ENCODE measurements at places on chromosomes 3 and 15.

DNA sequence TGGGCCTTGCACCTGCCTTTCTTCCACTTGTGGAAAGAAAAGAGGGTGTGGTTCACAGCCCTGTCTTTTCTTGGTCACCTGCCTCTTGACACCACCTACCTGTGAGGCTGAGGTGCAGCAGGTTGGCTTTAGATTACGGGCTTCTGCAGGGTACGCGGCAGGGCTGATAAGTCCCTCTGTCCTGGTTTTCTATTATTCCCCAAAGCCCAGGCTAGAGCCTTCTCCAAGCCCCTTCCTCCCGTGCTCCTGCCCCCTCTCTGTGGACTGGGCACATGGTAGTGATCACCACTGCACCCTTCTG, 44.8 kb upstream of the HACD2 start:
- DNase-seq: no peak

- DNase-seq: no peak
These were observed 26.8 kb upstream of the PPP4R2 start for GRCh38 chr3:72969766-72970165.

DNA sequence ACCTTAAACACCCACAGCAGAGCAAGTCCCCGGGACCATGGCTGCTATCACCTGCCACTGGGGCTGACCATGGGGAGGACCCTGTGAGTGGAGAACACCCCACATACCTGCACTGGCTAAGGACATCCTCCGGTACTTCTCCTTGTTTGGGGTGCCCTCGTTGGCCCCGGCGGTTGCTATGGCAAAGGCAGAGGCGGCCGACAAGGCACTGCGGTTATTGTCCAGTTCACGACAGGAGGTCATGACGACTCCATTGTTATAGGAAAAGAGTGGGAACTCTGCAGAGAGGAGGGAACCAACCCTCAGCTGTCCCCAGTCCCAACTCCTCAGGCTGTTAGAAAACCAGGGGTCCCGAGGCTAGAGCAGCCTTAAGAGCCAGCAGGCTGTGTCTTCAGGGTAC, 54.8 kb upstream of the CTSH start:
- no peak for DNase-seq

DNA sequence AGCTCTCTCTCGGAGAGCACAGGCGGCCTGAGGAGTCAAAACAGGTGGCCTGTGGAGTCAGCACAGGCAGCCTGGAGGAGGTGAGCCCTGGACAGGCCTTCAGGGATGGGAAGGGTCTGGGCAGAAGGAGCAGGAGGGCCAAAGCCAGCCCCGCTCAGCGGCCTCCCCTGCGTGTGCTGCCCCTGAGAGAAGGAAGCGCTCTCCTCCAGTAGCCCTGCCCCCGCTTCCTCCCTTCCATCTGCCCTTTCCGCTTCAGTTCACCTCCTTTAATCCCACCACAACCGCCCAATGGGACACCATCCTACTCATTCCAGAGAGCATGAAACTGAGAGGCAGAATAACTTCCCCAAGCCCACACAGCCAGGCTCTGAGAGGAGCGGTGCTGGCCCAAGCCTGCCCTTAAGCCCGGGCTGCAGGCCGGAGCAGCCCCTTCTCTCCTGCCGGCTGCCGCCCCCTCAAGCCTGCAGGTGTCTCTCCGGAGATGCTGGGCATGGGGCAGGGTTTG, 3.2 kb upstream of the NR2E3 start:
- no peak for DNase-seq

DNA sequence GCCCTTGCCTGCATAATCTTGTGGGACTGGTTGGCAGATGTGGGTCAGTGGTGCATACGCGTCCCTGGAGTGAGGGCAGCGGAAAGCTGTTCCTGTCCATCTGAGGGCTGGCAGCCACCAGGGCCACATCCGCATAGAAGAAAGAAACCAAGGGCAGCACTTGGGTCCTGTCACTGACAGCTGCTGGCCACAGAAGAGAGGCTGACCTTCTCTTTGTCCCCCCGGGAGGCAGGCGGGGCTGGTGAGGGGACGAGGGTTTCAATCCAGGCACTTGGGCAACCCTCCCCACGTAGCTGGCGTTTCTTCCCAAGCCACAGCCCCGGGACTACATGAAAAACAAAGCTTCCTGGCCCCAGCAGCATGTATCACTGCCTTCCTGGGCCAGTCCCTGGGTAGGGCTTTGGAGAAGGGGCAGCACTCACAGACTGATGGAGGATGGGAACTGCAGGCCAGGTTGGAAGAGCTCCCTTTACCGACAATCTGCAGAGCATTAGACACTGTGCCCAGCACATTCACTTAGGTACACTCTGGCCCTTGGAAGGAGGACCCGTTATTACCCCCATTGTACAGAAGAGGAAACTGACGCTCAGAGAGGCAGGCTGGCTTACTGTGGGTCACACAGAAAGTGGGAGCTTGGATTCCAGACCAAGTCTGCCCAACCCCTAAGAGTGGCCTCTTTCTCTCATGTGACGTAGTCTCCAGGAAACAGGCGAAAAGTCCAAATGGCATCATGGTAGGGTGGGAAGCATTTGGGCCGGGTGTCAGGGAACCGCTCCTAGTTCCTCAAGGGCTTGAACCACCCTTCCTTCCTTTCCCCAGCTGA, 78.8 kb upstream of the SLC6A6 start:
- DNase-seq: no peak

DNA sequence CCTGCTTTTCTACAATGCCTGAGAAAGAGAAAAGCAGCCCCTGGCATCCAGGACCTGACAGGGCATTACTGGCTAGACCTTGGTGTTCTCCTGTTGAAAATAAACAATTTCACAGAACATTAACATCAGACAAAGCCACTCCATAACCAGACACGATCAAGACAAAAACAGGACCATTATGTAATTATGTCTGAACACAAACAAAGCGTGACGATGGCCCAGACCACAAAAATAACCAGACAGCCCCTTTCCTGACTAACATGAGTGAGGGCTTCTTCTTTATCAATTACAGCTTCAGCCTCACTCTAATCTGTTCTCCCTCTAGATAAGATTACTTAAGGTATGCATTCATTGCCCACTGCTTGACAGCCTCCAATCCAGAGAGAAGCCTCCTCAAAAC, 172.7 kb upstream of the LMCD1 start:
- no peak for DNase-seq

DNA sequence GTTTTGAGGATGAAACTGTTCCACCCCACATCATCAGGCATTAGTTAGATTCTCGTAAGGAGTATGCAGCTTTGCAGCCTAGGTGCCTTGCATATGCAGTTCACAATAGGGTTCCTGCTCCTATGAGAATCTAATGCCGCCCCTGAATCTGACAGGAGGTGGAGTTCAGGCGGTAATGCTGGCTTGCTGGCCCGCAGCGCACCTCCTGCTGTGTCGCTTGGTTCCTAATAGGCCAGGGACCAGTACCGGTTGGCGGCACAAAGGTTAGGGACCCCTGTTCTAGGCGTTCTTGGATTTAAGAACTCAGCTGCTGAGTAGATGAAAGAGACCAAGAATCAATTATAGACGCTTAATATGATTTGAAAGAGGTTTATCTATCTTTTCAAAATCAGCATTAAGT, 595.4 kb downstream of the CADM2 start:
- DNase-seq: no peak

- peak; percentile 23 for DNase-seq
These were observed 1028.2 kb downstream of the MCTP2 start for GRCh38 chr15:95259513-95259912.

GRCh38 chr3:18223974-18224373, 201.2 kb downstream of the SATB1 start:
- DNase-seq: no peak

DNA sequence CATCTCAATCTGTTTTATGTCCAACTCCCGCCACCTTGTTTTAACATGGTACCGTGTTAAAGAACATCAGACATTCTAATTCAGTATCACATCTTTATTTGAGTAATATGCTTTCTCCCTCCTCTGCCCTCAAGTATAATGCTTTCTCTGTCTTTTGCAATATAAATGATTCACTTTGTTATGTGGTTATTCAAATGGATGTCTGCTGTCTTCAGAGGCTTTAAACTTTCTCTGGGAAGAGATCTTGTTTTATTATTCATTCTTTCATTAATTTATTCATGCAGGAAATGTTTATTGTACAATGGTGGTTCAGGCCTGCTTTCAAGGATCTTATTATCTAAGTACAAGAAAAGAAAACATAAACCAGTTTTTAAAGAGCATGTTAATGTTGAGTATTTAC, 57.1 kb downstream of the RAP2B start:
- no peak for DNase-seq

- no peak for DNase-seq
These were observed 3.1 kb upstream of the CERS3 start for GRCh38 chr15:100531823-100532327.

- DNase-seq: no peak
These were observed 43.7 kb downstream of the MYZAP start for GRCh38 chr15:57635300-57635909.

DNA sequence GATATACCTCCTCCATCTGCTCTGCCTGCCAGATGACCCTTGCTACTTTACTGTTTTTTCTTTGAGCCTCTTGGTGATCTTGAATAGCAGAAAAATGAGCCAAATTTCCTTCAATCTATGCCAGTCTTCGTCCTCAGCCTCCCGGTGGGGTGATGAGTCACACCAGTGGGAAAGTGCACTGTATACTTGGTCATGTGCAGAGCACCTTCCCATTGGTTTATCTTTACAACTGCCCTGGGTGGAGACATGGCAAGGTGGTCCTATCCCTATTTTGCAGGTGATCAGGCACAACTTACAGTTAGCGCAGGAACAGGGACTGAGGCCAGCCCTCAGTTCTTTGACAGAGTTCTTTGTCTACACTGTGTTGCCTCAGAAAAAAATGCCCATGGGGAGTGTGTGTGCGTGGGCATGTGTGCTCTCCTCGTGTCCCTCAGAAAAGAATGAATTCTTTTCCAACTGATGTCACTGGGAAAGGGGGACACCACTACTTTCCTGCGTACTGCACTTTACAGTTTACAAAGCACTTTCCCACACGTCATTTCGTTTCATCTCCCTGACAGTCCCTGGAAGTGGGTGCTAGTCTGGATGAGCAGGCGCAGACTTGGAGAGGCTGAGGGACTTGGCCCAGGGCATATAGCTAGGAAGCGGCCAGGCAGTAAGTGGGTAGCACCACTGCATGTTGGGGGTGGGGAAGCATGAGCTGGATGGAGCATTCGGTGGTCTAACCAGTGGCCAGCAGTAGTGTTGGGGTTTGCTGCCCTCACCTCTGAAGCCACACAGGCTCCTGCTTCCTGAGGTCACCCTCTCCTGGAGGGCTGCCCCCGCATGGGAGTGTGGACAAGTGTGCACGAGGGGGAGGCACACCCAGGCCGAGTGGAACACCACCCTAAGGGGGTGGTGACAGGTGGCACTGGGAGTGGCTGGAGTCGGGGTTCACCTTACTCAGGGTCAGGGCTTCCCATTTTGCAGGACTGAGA, 24.1 kb downstream of the SMAD3 start:
- DNase-seq: no peak

GRCh38 chr3:12154151-12154550, 4.6 kb downstream of the TIMP4 start:
- no peak for DNase-seq

DNA sequence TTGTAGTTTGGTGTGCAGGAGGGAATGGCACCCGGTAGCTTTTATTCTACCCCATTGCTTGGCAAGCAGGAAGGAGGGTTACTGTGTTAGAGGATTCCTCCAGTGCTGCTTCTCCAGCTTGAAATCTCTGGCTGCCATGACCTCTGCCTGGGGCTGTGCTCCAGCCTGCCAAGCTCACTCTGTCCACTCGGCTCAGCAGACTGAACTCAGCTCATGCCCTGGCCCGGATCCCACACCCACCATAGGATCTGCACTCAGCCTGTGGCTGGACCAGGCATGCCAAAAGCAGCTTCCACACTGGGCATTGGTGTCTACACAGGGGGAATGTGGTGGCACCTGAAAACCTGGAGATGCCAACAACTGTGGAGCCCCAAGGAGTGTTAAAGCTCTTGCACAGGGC, 26.3 kb downstream of the CLDN16 start:
- no peak for DNase-seq

- no peak for DNase-seq
These were observed 48.3 kb downstream of the SST start for GRCh38 chr3:187621881-187622280.

- DNase-seq: no peak
These were observed 361.4 kb downstream of the CHL1 start for GRCh38 chr3:557972-558371.

DNA sequence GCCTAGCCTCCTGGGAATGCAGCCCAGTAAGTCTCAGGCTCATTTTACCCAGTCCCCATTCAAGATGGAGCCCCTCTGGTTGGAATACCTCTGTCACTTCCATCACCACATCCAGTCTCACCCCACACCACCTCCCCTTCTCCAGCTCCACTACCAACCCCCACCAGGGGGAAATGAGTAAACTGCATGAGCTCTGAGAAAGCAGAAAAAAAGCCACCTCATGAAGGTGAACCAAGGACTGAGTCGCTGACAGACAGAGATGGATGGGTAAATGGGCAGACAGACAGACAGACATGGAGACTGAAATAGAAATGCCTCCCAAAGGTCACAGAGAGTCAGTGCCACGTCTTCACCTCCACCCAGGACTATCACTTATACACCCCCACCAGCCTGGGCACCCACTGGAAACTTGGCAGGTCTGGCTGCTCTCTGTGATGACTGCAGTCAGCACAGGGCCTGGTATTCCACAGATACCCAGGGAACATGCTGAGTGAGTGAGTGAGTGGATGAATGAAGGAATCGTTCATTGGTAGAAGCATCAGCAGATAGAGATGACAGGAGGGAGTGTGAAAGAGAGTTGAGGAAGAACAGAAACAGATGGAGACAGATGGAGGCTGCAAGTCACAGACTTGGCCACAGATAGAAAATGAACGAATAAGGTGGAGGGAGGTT, 4.9 kb upstream of the LOXL1 start:
- no peak for DNase-seq

GRCh38 chr3:130442284-130442683, 74.7 kb upstream of the COL6A6 start:
- no peak for DNase-seq

DNA sequence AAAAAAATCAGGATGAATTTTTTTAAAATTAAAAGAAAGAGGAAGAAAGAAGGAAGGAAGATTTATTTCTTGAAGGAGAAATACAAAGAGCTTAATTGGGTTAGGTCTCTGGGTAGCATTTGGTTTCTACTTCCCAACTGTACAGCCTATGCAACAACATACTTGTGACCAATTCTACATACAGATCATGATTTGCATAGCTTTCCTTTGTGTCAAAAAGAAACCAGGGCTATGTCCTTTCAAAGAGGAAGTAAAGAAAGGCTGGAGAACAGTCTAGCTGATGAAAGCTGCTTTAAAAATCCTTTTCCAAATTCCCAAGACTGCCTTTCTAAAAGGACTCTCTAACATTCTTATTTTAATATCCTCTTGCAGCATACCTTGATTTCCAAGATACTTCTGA, 6.1 kb upstream of the HGD start:
- no peak for DNase-seq

DNA sequence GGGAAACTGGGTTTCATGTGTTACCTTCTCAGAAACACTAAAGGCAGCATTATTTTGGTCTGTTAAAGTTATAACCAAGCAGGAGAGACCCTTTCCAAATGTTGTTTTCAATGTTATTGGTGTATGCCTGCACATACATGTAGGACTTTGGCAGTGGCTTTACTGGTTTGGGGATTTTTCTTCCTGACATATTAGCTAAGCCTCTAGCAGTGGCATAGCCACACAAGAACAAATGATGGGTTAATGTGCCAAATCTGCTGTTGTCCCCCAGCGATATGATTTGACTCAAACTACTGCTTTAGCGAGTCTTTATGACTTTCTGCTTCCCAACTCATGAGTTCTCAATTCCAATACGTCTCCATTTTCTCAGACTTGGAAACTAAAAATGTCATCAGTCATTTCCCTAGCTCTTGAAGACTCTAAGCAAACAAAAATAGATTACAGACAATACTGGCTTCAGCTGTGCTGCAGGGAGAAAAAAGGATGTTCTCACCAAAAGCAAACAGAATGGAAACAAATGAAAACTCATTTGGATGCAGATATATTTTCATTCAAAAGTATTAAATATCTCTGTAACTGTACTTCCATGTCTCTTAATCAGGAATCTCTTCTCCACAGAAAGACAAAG, 29.6 kb downstream of the TPM1 start:
- no peak for DNase-seq

Data from stimulated activated CD4-positive, alpha-beta T cell treated with anti-CD3 and anti-CD28 coated beads, Interleukin-4, amount 100 ng/mL, for 4 hours (primary cell).